ENCODE measurements at places on chromosomes 4 and X.

DNA sequence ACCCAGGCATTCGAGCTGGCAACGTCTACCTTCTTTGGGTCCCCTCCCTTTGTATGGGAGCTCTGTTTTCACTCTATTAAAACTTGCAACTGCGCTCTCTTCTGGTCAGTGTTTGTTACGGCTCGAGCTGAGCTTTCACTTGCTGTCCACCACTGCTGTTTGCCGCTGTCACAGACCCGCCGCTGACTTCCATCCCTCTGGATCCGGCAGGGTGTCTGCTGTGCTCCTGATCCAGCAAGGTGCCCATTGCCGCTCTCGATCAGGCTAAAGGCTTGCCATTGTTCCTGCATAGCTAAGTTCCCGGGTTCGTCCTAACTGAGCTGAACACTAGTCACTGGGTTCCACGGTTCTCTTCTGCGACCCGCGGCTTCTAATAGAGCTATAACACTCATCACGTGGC, 183.5 kb upstream of the GALNTL6 start:
- no peak for DNase-seq

GRCh38 chrX:47316276-47317025, 53.9 kb upstream of the ZNF157 start:
- DNase-seq: no peak

DNA sequence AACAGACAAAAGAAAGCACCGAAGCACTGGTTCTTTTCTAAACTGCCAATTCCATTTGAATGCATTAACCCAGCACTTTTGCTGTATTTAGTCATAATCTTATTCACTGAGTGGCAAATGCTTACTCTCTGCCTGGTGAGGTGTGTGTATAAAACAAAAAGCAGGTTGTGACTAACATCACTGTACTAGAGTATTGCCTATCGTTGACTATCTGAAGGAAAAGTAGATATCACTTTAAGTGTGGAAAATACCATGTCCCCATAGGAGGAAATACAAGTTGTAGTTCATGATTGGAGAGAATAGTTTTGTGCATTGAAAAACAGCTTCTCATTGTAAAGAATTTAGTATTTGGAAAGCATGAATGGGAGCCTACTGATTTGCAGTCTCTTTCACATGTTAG, 2.7 kb downstream of the PDLIM5 start:
- no peak for DNase-seq

GRCh38 chr4:76023389-76023788, at the start of gene CXCL10:
Gene CXCL10, minus strand, starts transcription at chr4:76023497. Its CDS starts 66 bp downstream, at chr4:76023431.
- DNase-seq: peak; percentile 30

- DNase-seq: no peak
Measured at GRCh38 chr4:123217664-123218063, 178.9 kb upstream of the SPRY1 start.

GRCh38 chrX:111609206-111609605, 71.8 kb upstream of the ALG13 start:
- DNase-seq: no peak

- no peak for DNase-seq
Measured at GRCh38 chr4:143076723-143077122, 108.0 kb upstream of the USP38 start.

GRCh38 chr4:22635692-22636091, 57.0 kb upstream of the GBA3 start:
- no peak for DNase-seq

- no peak for DNase-seq
Measured at GRCh38 chr4:151931563-151931962, 170.8 kb upstream of the GATB start.

- no peak for DNase-seq
Measured at GRCh38 chrX:29143356-29143755, 556.1 kb downstream of the IL1RAPL1 start.

DNA sequence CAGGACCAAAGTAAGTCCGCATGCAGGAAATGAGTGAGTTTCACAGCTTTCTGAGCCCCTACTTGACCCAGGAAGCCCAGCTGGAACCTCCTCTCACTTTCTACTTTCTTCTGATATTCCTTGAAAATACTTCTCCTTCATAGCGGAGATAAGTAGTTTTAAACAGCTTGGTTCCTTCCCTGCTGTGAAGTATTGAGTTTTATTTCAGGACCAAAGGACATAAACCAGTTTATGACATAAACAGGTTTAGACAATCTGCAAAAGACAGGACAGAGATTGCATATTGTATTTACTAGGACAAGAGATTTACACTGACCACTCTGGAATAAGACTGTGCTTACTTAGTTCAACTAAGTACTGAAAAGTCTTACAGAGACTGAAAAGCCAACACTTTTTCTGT, 54.8 kb downstream of the PAGE2 start:
- DNase-seq: no peak

DNA sequence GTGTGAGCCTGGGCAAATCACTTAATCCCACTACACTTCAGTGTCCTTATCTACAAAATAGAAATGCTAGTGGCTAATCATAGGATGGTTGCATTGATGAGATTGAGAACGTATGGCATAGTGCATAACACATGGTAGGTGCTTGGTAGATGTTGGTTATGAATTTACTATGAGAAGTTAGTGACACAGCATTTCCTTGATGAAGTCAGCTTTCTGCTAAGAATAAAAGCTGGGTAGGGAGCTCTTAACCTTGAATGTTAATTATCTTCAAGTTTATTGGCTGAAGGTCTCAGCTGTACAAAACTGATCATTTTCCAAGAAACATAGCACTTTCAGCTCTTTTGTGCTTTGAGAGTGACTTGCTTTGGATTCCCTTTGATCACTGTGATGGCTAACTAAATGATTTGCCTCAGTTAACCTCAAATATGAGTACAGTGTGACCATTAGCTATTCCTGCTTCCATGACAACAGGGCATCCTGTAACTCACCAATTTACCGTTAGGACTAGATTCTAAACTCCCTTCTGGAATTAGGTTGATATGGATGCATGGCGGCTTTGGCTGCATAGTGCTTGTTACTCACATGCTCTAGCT, 17.8 kb downstream of the PDK3 start:
- no peak for DNase-seq

DNA sequence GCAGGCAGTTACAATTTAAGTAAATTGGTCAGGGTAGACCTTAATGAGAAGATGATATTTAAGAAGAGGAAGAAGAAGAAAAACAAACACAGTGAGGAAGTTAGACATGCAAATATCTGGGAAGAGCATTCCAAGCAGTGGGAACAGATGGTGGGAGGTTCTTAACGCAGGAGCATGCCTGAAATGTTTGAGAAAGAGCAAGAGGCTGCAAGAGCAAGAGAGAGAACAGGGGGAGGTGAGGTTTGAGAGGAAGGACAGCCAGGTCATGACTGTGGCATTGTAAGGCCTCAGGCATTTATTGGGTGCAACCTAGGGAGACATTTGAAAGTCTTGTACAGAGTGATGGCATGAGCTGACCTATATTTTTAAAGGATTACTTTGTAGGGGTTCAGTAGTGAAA, 136.0 kb downstream of the UGT8 start:
- no peak for DNase-seq

DNA sequence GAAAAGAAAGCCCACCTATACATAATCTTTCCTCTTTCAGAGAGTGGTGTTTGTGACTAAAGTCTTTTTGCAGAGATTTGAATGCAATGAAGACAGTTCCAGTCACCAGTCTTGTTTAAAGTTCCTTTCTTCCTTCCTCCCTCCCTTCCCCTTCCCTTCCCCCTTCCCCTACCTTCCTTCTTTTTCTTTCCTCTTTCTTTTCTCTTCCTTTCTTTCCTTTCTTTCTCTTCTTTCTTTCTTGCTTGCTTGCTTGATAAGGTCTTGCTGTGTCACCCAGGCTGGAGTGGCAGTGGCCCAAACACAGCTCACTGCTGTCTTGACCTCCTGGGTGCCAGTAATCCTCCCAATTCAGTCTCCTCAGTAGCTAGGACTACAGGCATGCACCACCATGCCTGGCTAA, 19.0 kb upstream of the ASB5 start:
- DNase-seq: no peak

DNA sequence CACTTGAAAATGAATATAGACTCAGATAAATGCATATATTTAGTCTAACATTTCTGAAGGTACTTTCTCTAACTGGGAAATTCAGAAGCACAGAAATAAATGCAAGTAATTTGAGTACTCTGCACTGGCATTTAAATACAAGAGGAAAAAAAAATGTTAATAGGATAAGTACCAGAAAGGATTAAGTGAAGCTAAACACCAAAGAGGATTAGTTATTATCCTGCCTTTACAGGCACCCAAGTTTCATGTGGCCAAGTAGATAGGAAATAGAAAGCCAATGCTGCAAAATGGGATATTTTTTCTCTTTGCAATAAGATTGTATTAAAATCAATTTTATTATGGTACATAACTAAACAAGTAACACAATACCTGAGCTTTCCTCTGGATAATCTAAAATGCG, 762.5 kb downstream of the PCDH7 start:
- no peak for DNase-seq

GRCh38 chr4:136939781-136940180, 592.5 kb downstream of the PCDH18 start:
- no peak for DNase-seq

DNA sequence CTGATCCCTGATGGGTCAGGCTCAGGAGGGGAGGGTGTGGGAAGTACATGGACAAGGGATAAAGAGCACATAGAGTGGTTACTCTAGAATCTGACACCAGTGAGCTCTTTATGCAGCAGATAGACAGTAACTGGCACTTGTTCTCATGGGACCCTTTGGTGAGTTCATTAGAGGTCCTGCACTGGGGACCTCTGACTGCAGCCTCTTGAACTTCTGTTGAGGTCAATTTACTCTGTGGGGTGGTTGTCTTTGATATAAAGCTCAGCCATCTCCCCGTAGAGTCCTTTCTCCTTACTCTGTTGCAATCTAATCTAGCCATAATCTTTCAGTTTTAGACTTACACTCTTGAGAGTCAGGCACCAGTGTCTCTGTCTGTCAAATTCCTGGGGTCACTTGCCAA, 222.4 kb downstream of the GPAT3 start:
- DNase-seq: no peak

GRCh38 chrX:125654501-125654900, 334.8 kb downstream of the TEX13C start:
- no peak for DNase-seq

GRCh38 chr4:143482840-143483239, 30.7 kb upstream of the SMARCA5 start:
- no peak for DNase-seq

DNA sequence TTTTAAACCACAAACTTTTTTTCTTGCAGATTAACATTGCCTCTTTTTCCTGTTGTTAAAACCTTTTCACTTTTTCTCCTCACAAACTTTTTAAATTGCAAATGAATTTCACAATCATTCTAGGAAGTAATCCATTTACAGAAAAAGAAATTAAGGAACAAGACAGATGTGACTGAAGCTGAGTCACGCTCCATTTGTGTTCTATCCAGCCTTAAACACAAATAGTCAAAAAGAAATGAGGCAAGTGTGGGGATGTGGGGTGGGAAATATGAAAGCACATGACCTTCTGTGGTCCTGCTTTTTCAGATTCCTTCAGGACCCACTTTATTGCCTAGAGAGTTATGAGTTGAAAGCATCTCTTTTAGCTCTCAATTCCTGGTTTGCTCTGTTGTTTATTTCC, 197.0 kb downstream of the ADGRL3 start:
- no peak for DNase-seq

- no peak for DNase-seq
Measured at GRCh38 chr4:99136329-99136728, 7.8 kb downstream of the ADH4 start.

DNA sequence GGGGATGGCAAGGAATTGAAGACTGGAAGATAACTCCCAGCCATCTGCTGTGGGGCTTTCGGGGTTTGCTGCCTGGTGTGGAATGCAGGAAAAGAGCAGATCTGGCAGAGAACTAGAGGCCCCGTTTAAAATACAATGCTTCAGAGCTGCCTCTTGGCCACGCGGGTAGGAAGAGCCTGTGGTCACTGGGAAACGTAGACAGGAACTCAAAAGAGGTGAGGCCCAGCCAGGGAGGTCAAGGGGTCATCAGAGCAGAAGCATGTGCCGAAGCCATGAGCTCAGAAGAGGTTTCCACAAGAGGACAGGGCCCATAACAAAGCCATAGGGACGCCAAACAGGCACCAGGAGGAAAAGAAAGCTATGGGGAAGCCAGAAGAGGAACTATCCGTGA, 14.5 kb upstream of the STS start:
- no peak for DNase-seq

DNA sequence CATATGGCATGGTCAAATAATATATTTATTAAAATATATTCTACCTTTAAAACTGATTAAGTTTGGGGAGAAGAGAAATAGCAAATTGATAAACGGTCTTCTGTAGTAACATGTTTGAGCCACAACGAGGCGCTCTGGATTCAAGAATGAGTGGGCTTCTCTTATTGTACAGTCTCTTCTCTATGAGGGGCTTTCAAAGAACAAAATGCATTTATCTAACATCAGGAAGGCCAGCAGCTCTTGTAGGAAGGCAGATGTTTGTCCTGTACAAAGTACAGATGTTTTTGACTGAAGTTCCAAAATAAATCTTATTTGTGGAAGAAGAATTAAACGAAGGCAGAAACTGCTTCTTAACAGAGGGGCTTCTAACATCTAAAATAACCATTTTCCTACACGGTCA, 153.6 kb downstream of the RASL11B start:
- no peak for DNase-seq

- no peak for DNase-seq
Measured at GRCh38 chrX:100120956-100121355, 289.1 kb downstream of the PCDH19 start.

DNA sequence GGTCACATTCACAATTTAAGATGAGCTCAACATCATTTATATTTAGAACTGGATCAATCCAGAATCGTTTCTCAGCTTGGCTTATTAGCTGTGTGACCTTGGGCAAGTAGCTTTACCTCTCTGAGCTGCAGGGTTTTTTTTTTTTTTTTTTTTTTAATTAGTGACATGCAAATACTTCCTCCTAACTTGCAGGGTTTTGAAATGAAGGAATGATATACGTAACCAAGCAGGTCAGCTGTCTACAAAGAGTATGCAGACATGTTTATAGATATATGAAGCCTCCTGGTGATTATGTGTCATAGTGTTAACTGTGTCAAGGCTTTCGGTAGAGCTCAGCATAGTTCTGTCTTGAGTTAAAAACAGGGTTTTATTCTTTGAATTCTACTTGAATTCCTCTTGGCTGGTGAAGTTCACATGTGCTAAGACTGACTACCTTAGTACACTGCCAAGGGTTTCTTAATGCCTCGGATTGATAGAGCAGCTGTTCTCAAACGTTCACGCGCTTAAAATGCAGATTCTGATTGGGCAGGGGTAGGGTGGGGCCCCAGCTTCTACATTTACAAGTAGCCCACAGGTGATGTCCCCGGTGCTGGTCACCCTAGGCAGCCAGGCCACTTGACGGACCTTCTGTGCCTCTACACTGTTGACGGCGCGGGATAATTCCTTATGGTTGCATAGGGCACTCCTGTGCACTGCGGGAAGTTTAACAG, 654 bp upstream of the STS start:
- no peak for DNase-seq
